ENCODE measurements at places on chromosomes 3 and 15.

DNA sequence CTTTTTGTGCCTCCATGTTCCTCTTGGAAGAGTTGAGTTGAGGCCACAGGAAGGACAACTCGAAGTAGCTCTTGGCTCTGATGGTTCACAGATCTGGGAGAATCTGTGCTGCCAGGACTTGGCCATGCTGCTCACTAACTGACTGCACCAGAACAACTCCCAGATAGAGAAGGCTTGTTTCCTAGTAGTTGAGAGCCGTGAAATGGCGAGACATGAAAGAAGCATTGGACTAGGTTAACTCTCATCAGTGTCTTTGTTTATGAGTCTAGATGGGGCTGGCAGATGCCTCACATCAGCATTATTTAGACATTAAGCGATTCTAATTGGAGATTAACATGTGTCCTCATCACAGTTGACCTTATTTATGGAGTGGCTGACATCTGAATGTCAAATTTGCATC lies 92.9 kb upstream of the AGBL1 start:
- no peak for DNase-seq

GRCh38 chr3:149371723-149372114 lies 5.7 kb downstream of the TM4SF1 start:
- DNase-seq = no peak

GRCh38 chr3:28022916-28023315 lies 218.5 kb upstream of the CMC1 start:
- no peak for DNase-seq

GRCh38 chr3:122067214-122067550 lies 12.0 kb downstream of the CD86 start:
- DNase-seq = no peak

DNA sequence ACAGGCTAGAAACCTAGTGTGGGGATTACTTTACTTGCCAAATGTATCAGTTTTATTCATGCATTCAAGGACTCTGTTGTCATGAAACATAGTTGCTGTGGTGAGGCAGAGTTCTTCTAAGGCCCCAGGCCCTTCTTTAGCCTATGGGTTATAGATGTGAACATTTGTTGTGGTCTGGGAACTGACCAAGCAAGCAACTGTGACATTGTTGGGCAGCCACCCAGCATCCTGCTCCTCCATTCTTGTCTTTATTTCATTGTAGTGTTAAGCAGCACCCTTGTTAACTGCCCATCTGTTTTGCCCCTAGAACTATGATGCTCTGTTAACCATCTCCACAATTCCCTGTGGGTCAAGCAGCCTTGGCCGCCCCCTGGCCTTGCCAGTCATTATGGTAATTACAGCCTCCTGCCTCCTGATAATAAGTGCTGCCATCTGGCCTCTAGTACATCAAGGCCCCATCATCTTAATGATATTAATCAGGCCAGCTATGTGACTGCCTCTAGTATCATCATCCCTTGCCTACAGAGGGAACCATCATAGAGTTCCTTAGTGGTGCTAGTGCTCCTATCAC lies 12.2 kb upstream of the IFT57 start:
- DNase-seq = no peak

DNA sequence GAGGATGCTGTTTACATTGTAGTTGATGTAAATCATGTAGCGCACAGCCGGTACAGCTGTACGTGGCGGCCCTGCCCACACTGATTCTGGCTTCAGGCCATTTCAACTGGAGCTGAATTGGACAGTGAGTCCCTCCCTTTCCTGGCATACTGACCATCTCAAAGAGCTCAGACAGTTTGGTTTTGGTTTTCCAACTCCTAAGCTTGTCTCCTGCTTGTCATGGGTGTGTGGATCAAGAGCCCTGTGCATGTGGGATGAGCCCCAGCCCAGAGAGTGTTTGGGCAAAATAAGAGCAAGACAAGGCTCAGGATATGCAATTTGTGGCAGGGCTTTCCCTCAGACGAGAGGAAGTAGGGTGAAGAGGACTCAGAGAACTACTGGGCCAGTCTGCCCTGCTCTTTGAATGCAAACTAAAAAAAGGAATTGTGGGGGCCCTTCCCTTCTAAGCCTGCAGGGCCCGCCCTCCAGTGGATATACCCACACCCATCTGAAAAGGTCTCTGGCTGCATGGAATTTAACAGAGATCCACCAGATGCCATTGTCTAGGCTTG lies 13.3 kb downstream of the ITGA11 start:
- DNase-seq = no peak

Measured in non-pigmented ciliary epithelial cell (primary cell).